Right cardiac atrium (tissue), 5 donors: ENCODE measurements at places on chromosomes 13 and 19.

- DNase-seq: no peak
Measured at GRCh38 chr13:51541809-51542258, 42.4 kb upstream of the WDFY2 start.

GRCh38 chr13:44237276-44237767 is 136.3 kb upstream of the SERP2 start:
- DNase-seq: peak; percentile 84

DNA sequence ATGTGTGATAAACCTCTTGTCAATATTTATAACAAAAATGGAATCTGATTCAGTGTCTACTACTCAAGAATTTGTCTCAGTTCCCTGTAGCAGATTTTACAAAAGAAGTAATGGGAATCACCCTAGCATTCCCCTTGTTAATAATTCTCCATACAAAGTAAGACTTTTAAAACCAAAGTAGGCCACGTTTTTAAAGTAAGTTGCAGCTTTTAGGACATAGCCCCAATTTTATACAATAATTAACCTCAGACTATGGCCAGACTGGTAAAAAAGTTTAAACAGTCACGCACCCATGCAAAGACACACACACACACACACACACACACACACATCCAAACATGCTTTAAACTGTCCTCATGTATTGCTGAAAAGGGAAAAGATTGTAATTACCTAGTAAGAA is 589.9 kb downstream of the PCDH9 start:
- DNase-seq: no peak

- no peak for DNase-seq
Measured at GRCh38 chr13:61810065-61810464, 394.4 kb upstream of the PCDH20 start.

DNA sequence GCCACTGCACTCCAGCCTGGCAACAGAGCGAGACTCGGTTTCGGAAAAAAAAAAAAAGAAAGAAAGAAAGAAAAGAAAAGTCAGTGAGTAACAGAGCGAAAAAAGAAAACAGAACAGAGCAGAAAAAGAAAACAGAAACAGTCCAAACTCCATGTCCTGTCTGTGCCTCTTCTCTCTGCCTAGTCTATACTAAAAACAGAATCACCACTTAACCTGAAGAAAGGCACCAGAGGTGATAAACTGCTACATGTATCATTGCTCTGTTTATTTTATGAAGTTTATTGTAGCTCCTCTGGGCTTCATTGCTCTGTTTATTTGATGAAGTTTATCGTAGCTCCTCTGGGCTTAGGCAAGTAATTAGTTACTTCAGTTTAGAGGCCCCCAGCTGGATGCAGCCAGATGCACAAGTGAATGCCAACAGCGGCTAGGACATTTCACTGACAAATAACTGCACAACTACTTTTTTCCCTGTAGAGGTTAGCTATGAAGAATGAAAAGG is 39.2 kb downstream of the TBC1D4 start:
- DNase-seq: no peak

- DNase-seq: no peak
Measured at GRCh38 chr19:4318460-4318859, 14.1 kb downstream of the FSD1 start.

DNA sequence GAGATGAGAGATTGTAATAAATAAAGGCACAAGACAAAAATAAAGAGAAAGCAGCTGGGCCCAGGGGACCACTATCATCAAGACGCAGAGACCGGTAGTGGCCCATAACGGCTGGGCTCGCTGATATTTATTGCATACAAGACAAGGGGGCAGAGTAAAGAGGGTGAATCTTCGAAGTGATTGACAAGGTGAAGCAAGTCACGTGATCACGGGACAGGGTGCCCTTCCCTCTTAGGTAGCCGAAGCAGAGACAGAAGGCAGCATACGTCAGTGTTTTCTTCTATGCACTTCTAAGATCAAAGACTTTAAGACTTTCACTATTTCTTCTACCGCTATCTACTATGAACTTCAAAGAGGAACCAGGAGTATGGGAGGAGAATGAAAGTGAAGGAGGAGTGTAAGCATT is 4.6 kb upstream of the PRKCG start:
- DNase-seq: no peak

DNA sequence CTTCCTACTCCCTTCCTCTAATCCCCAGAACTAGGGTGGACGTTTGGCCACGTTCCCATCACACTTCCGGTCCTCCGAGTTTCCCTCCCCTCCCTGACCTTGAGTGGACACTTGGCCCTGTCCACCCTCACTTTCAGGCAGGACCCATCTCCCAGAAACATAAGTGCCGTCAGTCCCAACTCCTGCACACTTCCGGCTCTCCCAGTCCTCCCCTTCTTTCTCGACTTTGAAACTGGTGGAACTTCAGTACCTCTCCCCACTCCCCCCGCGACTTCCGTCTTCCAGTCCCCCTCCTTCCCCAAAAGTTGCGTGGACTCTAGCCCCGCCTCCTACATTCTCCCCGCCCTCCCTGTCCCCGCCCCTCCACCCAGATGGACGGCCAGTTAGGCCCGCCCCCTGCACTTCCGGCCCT is 278 bp upstream of the ZNF274 start:
- no peak for DNase-seq

DNA sequence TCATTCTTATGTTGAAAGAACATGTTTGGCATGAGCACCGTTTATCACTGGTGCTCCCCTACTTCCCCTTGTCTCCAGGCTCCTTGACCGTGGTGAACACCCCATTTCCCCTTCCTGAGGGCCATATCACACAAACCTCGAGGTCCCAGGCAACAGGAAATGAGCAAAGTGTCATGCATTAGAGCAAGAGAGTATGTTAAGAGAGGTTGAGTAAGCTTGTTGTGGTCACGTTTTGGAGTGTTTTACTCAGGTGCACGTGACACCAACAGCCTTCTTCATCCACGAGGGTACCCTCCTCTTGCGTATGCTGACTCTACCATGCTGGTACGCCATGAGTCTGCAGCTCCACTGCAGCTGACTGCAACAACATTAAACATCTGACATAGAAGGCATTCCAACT is 482.2 kb upstream of the NBEA start:
- no peak for DNase-seq

- DNase-seq: no peak
Measured at GRCh38 chr13:101830035-101830434, 377.6 kb downstream of the ITGBL1 start.
